Activated T-helper 1 cell treated with anti-CD3 and anti-CD28 coated beads, Interleukin-12 subunit alpha, Interleukin-12 subunit beta, Interleukin-2, Interleukin-4 antibody, amounts not matched to agents 30 ng/mL and 10 ng/mL and 1 ng/mL, durations not matched to agents 14 hours and 24 hours and 36 hours (primary cell): ENCODE measurements at places on chromosomes 7 and 10. TPM values are rescaled to one million over a fixed set of nuclear protein-coding genes. Genes with fewer than 3 reads are reported as not detected.

The PAX4 gene
- total RNA-seq = not detected in 2 replicates

The TRPV5 gene
- not detected in 2 replicates for total RNA-seq

The PDK4 gene
- not detected in 2 replicates for total RNA-seq

The IL2RA gene
- total RNA-seq = 1,237 and 1,254 TPM in 2 replicates

The CDH23 gene
- 0.51 and 0.57 TPM in 2 replicates for total RNA-seq

The PNPLA8 gene
- 16.8 and 18.3 TPM in 2 replicates for total RNA-seq

The CNPY1 gene
- total RNA-seq = not detected in 2 replicates

The NFE2L3 gene
- 80.1 TPM in 2 replicates for total RNA-seq

The WEE2 gene
- 0.10 and 0.12 TPM in 2 replicates for total RNA-seq

The ACSM6 gene
- not detected in 2 replicates for total RNA-seq

GRCh38 chr10:71136036-71136721 is 76.2 kb upstream of the UNC5B start:
- DNase-seq = no peak

DNA sequence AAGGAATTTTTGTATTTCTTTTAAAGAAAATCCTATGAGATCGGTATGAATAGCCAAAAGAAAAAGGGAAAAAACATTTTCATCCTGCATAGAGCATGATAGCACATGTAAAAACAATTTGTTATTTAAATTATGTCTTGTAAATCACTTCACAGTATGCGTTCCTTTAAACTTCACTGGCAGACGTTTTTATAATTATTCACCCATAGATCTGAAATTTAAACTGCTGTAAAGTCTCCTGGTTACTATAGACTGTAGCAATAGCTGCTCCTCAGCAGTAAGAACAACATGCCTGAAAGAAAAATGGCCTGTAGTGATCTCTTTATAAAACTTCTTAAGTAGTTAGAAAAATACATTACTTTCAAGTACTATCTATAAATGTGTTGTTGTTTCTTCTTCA is 26.5 kb downstream of the CAPZA2 start:
- no peak for DNase-seq

DNA sequence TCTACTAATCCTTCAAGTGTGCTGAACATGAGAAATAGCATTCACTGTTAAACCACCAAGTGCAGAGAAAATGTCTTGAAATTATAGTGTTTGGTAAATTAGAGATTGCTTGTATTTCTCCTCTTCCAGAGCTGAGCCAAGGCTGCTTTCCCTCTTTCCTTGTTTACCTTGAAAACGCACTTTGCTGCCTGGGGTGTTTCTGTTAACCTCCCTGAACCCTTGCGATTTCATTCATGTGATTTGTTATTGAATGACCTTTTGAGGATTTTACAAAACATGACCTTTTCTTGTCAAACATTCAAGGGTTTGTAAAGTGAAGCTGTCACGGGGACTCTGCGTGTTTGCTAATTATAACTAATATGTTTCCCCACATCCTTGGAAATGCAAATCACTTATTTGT is 169.4 kb downstream of the LRMDA start:
- no peak for DNase-seq

- no peak for DNase-seq
Measured at GRCh38 chr7:128794020-128794419, 2.3 kb downstream of the CCDC136 start.

DNA sequence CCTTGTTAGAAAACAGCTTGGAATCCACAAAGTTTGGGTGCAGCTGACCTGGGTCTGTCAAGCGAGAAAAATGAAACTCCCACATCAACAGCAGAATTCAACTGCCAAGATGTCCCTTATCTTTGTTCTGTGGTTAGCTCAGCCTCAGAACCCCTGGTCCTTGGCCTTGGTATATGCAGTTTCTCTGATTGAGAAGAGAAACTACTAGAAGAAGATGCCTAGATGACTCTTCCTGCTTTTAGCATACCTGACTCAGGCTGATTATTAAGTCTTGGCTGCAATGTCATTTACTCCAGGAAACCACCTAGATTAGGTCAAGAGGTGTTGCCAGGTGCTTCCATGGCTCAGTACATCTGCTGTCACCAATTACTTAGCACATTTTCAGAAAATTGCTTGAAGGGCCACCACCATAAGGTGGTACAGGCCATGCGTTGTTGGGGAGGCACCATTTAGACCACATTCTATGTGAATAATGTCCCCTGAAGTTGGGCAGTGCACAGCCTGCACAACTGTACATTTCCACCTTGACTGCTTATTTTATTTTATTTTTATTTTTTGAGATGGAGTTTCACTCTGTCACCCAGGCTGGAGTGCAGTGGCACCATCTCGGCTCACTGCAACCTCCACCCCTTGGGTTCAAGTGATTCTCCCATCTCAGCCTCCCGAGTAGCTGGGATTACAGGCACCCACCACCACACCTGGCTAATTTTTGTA is 59.4 kb upstream of the ZNF438 start:
- DNase-seq = no peak

GRCh38 chr7:47931005-47932004 is 17.0 kb downstream of the PKD1L1 start:
- no peak for DNase-seq

DNA sequence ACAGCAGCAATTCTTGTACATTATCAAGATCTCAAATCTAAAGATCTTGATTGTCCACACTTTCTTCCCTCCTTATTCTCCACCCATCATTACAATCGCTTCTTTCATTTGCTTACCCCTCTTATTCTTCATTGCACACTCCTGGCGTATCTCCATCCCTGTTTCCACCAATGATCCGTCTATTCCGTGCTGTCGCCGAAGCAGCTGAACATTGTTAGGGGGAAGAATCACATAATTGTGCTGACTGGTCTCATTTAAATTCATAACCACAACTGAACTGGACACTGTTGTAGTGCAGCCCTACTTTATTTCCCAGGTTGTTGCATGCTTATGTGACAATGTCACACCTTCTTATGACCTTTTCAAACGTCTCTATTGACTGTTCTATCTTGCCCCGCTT is 18.9 kb upstream of the NRP1 start:
- DNase-seq = no peak

GRCh38 chr10:70549351-70549961 is 53.1 kb downstream of the PRF1 start:
- DNase-seq = no peak

GRCh38 chr10:20596065-20596755 is 300.9 kb downstream of the NEBL start:
- no peak for DNase-seq

- no peak for DNase-seq
Measured at GRCh38 chr10:81403451-81403850, 471.5 kb upstream of the NRG3 start.

DNA sequence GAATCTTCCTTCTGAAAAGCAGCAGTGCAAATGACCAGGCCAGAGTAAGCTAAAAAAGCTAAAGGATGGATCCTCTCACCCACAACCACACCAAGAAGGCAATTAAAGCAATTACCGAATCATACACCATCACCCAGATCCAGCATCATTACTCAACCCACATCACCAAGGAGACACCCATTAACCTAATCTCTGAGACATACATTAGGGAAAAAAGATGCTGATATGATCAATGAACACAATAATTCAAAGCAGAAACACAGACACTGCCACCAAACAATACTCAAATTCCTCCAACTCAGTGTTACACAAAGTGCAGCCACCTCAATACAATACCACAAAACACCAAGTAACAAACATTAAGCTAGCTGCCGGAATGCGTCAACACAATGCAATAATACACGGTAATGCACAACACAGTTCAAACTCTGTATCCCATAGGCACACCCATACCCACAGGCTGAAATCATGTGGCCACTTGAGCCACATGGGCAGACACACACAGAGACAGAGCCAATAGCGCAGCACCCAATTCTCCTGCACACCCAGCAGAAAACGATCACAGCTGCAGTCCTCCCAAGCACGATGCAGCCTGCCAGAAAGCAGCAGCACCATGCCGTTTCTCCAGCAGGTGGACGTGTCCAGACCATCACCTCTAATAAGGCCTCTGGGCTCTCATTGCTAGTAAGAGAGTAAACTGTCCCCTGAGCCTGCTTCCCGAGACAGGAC is 21.5 kb downstream of the PAX2 start:
- no peak for DNase-seq

DNA sequence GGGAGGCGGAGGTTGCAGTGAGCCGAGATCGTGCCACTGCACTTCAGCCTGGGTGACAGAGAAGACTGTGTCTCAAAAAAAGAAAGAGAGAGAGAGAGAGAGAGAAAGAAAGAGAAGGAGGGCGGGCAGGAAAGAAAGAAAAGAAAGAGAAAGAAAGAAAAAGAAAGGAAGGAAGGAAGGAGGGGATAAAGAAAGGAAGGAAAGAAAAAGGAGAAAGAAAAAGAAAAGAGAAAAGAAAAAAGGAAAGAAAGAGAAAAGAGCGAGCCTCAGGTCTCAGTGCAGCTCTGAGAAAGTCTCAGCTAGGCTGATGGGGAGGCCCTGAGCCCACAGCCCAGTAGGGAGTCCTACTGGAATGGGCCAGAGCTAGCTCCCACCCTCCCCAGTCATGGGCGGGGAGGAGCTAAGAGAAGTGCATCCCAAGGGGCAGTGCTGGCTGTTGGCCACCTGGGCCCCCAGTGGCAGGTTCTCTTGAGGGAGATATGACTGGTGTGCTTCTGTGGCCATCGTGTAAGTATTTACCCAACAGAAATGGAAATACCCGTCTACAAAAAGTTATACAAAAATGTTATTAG is 69.3 kb downstream of the ABRAXAS2 start:
- no peak for DNase-seq

GRCh38 chr10:60797200-60797599 is 18.9 kb downstream of the CDK1 start:
- no peak for DNase-seq

DNA sequence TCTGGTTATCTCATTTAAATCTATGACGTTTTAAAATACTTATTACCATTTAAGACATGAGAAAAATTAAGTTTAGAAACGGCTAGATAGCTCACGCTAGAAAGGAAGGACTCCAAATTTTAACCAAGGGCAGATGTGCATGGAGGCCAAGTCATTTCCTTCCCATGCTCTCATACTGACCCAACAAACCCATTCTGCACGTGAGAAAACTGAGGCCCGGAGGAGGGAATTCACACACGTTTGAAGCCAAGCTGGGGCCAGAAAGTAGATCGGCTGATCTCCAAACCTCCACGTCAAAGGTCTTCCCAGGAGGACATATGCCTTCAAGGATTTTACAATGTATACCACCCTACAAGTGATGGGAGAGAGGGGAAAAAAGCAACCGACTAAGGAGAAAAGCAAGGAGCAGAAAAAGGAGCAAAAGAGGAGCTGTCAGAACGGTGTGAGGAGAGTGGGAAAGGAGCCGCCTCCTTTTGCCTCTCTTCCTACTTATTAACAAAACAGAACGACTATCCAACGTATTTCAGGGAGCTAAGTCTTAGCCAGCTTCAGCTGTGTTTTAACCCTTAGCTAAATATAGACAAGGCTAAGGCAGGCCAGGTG is 645 bp upstream of the SIRT1 start:
- no peak for DNase-seq

- no peak for DNase-seq
Measured at GRCh38 chr10:100014071-100014762, 4.5 kb upstream of the DNMBP start.

- DNase-seq = no peak
Measured at GRCh38 chr7:18400726-18401125, 94.8 kb upstream of the HDAC9 start.

- no peak for DNase-seq
Measured at GRCh38 chr10:34222359-34222758, 592.7 kb downstream of the PARD3 start.

DNA sequence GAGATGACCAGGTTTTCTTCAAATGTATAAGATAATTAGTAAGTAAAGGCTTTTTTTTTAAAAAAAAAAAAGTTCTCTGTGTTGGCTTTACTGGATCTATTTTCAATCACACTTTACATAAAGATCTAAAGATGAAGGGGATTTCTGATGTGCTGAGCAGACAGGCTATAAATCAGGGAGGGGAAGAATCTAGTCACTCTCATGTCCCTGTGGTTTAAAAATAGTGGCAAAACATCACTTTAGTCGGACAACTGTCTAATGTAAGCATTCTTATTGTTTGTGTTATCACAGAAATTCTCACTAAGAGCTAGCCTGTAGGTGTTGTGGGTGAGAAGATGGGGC is 132.7 kb downstream of the ICA1 start:
- no peak for DNase-seq

- no peak for DNase-seq
Measured at GRCh38 chr7:42338916-42339540, 102.0 kb upstream of the GLI3 start.

- no peak for DNase-seq
Measured at GRCh38 chr7:11228515-11228914, 254.8 kb downstream of the PHF14 start.

DNA sequence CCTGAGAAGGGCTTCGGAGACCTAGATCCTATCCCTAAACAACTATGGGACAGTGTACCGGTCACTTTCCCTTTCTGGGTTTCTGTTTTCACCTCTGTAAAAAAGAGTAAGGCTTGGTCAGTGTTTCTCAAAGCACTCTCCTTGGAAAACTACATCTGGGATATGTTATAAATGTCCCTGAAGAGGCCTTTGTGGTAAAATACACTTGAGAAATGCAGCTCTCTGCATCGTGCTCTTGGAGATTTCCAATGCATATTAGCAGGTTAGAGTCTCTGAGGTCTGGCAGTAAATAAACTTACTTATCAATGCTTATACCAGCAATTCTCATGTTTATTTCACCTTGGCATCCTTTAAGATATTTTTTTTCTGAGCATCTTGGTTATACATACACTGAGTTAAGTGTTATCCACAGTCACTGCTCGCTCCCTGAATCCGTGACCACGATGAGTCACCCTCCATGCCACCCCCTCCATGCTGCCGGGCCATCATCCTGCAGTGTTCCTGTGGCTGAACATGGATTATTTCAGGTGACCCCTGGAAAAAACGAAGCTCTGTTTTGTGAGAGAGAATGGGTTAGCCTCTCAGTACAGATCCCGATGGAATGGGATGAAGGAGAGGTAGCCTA is 3.3 kb upstream of the TBXAS1 start:
- no peak for DNase-seq

DNA sequence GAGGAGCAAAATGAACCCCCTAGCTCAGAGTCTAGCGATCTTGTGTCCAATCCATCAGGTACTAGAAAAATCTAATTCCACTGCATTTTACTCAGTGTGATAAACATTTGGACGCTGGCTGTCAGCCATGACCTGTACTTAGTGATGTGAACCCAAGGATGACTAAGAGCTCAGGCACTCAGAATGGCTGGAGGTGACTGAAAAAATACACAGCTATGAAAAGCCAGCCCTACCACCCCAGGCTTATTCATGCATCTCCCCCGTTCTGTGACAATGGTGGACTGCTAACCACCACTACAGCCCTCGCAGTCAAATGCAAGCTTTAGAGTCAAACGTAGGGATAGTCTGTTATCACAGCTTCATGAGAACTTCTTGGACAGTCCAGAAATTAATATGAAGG is 14.9 kb downstream of the AFAP1L2 start:
- no peak for DNase-seq

- DNase-seq = no peak
Measured at GRCh38 chr7:105580022-105580740, 1.1 kb downstream of the EFCAB10 start.

DNA sequence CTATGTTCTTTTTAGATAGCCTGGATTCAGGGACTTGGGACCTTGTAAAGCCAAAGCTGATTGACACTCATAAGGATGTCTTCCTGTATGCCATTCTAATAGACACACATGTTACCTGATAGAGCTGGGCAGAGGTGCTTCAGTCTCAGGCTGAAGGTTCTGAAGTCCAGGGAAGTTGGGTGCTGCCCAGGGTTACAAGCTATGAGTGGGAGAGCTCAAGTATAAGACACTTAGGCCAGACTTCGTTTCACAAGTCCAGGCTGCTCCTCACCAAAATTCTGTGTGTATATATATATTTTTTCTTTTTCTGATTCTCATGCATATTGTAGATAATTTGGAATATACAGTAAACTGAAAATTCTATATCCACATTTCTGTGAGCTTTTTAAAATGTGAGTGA is 144.2 kb downstream of the HDAC9 start:
- DNase-seq = no peak

GRCh38 chr7:74655768-74656440 is 1.6 kb upstream of the GTF2I start:
- DNase-seq = no peak
